ENCODE measurements at places on chromosomes 3 and 15.

GRCh38 chr15:71136793-71137518 lies 21.7 kb downstream of the THSD4 start:
- DNase-seq, result no peak

GRCh38 chr3:169699070-169699469 lies 35.6 kb upstream of the MECOM start:
- no peak for DNase-seq

- no peak for DNase-seq
Observed at GRCh38 chr3:175940881-175941280, 1081.7 kb downstream of the NAALADL2 start.

DNA sequence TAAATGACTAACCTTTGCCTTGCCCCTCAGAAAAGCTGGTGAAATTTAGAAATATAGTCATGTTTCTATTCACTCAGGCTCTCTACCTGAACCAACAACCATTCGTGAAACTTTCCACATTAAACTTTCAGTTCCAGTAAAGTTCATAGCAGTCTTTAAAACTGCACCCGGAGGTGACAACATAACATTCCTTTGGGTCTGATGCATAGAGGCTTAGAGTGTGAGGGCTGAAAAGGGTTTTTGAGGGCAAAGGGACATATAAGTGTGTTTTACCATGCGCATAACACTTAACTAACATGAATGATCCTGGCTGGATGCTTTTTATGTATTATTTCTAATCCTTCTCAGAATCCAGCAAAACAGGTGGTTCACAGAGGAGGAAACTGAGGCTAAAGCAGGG lies 471.7 kb upstream of the MCTP2 start:
- DNase-seq, result no peak

DNA sequence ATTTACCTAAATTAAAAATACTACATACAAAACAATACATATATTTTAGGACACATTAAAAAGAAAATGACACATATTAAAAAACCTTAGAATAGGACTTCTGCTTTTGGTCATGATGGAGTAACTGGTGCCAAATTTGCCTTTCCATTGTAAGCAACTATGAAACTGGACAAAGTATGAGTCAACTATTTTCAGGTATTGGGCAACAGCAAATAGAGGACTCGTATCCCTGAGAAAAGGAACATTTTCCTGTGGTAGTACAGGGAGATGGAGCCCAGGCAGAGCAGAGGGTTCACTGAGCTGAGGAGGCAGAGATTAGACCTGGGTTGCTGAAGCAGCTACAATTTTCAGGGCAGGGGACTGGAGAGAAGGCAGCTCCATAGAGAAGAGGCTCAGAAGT lies 14.7 kb downstream of the CCR1 start:
- no peak for DNase-seq

DNA sequence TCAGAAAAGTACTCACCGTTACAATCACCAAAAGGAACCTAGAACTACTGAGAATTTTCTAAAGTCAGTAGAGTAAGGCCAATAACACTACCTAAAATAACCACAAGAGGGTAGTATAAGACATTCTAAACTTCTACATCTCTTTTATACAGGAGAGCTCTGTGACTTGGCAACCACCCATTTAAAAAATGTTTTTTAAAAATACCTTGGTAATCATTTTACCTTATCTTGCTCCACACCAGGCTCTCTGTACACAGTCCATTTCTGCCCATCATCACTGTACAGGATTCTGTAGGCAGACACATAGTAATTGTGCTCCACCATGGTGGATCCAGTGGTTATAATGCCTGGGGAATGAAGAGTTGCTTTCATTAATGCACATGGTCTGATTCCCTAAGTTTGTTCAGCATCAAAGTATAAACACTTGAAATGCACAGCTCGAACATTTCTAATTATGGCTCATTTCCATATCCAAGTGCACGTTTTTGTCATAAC lies 54.5 kb downstream of the ST3GAL6 start:
- DNase-seq, result no peak

DNA sequence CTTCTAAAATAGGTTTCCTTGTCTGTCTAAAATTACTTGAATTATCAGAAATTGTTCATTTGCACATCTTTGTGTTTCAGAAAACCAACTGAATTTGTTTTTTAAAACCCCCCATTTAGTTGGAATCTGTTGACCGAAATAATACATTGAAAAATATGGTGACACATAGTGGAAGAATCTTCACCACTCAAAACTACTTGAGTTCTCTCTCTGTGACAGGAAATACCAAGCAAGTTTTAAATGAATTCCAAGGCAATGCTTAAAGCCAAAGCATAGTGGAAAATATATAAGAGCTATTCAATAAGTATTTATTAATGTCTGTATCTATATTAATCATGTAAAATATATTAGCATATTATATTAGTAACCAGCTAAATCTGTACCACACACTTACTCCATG lies 224.9 kb upstream of the COL8A1 start:
- no peak for DNase-seq

GRCh38 chr3:104956620-104957345 lies 409.9 kb upstream of the ALCAM start:
- no peak for DNase-seq

- DNase-seq, result no peak
Observed at GRCh38 chr3:192161661-192162060, 565.7 kb downstream of the FGF12 start.

DNA sequence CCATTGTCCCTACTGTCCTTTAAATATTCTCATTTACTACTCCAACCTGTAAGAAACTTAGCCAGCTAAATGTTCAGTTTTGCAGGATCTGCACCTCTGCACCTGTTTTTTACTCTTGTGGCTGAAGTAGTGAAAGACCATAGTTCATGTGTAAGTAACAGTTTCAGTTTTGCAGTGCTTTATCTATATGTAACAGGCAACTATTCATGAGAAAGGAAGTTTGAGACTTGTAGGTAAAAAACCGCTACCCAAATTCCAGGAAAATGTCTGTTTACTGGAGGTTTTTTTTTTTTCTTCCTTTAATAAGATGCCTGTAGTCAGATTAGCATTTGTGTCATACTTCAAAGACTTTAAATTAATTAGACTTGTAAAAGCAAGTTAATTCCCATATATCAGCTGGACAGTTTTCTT lies 25.4 kb upstream of the MBNL1 start:
- DNase-seq, result no peak

- DNase-seq, result no peak
Observed at GRCh38 chr15:77416954-77417353, 3.0 kb downstream of the PEAK1 start.

GRCh38 chr3:148534089-148534988 lies 163.4 kb upstream of the AGTR1 start:
- DNase-seq, result no peak

- DNase-seq, result no peak
Observed at GRCh38 chr3:58432905-58433304, 727 bp downstream of the PDHB start.

Measured in progenitor cell of endocrine pancreas (in vitro differentiated cells).